ENCODE measurements at places on chromosomes 1 and 21.

GRCh38 chr21:34180407-34180806, 107.0 kb downstream of the MRPS6 start:
- no peaks in the 10 kb centered on the region for H3K27me3 ChIP-seq
- H3K27ac ChIP-seq: peak overlapping the region; percentile 91
- no peak overlapping the region for H3K4me3 ChIP-seq

- no peaks in the 10 kb centered on the region for H3K4me1 ChIP-seq
- H3K27ac ChIP-seq: no peak overlapping the region
- no peak for DNase-seq
- no peak overlapping the region for H3K4me3 ChIP-seq
- H3K36me3 ChIP-seq: no peaks in the 10 kb centered on the region
These were observed 175.0 kb downstream of the CTH start for GRCh38 chr1:70586046-70586445.

- DNase-seq: no peak
- no peaks in the 10 kb centered on the region for H3K27me3 ChIP-seq
- H3K4me3 ChIP-seq: no peak overlapping the region
- peaks cover 3% of the 10 kb centered on the region for H3K4me1 ChIP-seq
These were observed 26.3 kb downstream of the PCSK9 start for GRCh38 chr1:55065648-55066047.

DNA sequence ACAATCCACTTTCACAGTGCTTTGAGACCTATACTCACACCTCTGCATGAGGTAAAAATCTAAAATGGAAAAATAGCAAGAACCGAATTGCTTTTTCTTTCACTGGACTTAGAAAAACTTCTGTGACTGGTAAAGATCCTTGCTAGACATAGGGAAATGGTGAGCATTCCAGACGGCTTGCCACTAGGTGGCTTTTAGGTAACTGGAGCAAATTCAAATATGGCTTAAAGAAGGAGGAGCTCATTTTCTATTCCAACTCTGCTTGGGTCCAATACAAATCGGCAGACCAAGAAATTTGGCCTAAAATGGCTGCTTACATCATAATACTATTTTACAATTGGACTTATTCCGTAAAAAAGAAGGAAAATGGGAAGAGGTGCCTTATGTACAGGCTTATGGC, 977.9 kb downstream of the ADGRL2 start:
- no peaks in the 10 kb centered on the region for H3K27me3 ChIP-seq
- H3K36me3 ChIP-seq: no peaks in the 10 kb centered on the region
- DNase-seq: no peak
- no peak overlapping the region for H3K4me3 ChIP-seq
- no peak overlapping the region for H3K27ac ChIP-seq

- DNase-seq: no peak
- no peak overlapping the region for H3K27ac ChIP-seq
- H3K27me3 ChIP-seq: no peaks in the 10 kb centered on the region
- H3K36me3 ChIP-seq: no peaks in the 10 kb centered on the region
These were observed 96.0 kb upstream of the TNFSF4 start for GRCh38 chr1:173302890-173303829.

- H3K36me3 ChIP-seq: no peaks in the 10 kb centered on the region
- no peaks in the 10 kb centered on the region for H3K4me1 ChIP-seq
- no peaks in the 10 kb centered on the region for H3K27me3 ChIP-seq
These were observed 101.7 kb upstream of the PRMT6 start for GRCh38 chr1:106954661-106955229.

DNA sequence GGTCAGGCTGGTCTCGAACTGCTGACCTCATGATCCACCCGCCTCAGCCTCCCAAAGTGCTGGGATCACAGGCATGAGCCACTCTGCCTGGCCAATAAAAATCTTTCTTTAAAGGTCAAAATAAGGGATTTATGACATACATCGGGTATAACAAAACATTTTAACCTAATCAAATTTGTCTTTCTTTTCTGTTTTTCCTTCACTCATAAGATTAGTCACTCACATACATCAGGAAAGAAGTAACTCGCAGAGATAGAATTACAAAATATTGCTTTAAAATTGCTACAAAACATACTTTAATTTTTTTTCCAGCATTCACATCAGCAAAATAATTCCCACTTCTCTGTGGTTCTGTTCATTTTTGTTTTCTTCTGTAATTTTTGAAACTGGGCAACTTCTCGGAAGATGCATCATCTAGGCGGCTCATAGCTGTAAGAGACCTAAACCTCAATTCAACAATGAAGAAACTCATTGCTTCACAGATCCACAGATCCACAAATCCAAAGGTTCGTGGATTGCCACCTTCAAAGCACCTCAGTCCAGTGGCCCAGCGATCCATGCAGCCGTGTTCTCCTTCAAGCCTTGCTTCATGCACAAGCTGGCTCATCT, 39.7 kb downstream of the NEK2 start:
- no peaks in the 10 kb centered on the region for H3K36me3 ChIP-seq
- peaks cover 14% of the 10 kb centered on the region for H3K4me1 ChIP-seq
- H3K4me3 ChIP-seq: no peak overlapping the region
- no peak overlapping the region for H3K27ac ChIP-seq

- peak within 1 kb of the TSS; percentile 83 for H3K4me3 ChIP-seq
- peak within 1 kb of the TSS; percentile 80 for H3K27ac ChIP-seq
- no peaks in the 10 kb centered on the region for H3K27me3 ChIP-seq
- no peaks in the 10 kb centered on the region for H3K36me3 ChIP-seq
- peak; percentile 99 for DNase-seq
These were observed at the start of gene STX12 for GRCh38 chr1:27772932-27773825. Gene STX12 (plus strand): TSS chr1:27773219. CDS start chr1:27773308, 89 bp downstream.

GRCh38 chr1:206967096-206967849, 3.0 kb downstream of the FCAMR start:
- H3K4me1 ChIP-seq: peaks cover 3% of the 10 kb centered on the region
- H3K27ac ChIP-seq: peak overlapping the region; percentile 23
- no peaks in the 10 kb centered on the region for H3K36me3 ChIP-seq
- peak; percentile 47 for DNase-seq
- no peaks in the 10 kb centered on the region for H3K27me3 ChIP-seq
- H3K4me3 ChIP-seq: no peak overlapping the region

DNA sequence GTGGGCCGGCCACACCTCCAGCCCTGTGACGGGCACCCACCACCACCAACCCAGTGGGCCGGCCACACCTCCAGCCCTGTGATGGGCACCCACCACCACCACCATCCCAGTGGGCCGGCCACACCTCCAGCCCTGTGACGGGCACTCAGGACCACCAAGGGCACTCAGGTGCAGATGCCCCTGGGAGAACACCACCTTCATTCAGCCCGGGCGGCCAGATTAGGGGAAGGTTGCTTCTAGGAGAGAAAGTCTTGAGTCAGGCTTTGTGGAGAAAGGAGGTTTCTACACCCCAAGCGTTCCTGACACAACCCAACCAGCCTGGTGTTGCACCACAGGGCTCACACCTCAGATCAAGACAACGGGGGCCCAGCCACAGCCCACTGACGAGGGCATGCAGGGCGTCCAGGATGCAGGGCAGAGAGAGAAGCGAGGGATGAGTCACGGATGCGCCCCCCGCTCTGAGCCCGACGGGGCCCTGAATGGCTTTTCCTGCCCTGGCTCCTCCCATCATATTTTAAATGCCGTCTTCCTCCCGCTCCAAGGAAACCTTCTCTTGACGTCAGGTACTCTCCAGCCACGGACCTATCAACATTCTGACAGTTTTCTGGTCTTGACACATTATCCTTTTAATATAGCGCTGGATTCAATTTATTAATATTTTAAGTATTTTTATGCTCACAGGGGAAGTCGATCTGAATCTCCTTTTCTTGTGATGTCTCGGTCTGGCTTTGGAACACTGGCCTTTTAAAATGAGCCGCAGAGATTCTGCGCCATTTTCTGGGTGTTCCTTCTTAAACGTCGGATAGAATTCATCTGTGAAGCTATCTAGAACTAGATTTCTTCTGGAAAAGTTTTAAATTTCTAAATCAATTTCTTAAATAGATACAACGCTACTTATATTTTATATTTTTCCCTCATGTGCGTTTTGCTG, 631 bp upstream of the SPATC1L start:
- H3K36me3 ChIP-seq: no peaks in the 10 kb centered on the region
- peaks cover 12% of the 10 kb centered on the region for H3K4me1 ChIP-seq
- H3K4me3 ChIP-seq: peak overlapping the region; percentile 8
- no peaks in the 10 kb centered on the region for H3K27me3 ChIP-seq

- H3K36me3 ChIP-seq: no peaks in the 10 kb centered on the region
- no peak for DNase-seq
- H3K27me3 ChIP-seq: no peaks in the 10 kb centered on the region
- no peaks in the 10 kb centered on the region for H3K4me1 ChIP-seq
- H3K4me3 ChIP-seq: no peak overlapping the region
These were observed 28.3 kb upstream of the VASH2 start for GRCh38 chr1:212922016-212922415.

GRCh38 chr21:44529503-44530125, 10.4 kb downstream of the KRTAP10-1 start:
- no peaks in the 10 kb centered on the region for H3K27me3 ChIP-seq
- no peak overlapping the region for H3K4me3 ChIP-seq
- H3K4me1 ChIP-seq: no peaks in the 10 kb centered on the region
- DNase-seq: no peak

- no peaks in the 10 kb centered on the region for H3K36me3 ChIP-seq
- H3K27ac ChIP-seq: no peak overlapping the region
- no peak overlapping the region for H3K4me3 ChIP-seq
- no peaks in the 10 kb centered on the region for H3K27me3 ChIP-seq
- no peak for DNase-seq
These were observed 414.3 kb downstream of the AMY1C start for GRCh38 chr1:104163912-104164476.

GRCh38 chr1:48693674-48694320, 82.9 kb downstream of the BEND5 start:
- DNase-seq: no peak
- no peak overlapping the region for H3K4me3 ChIP-seq
- no peaks in the 10 kb centered on the region for H3K36me3 ChIP-seq
- no peaks in the 10 kb centered on the region for H3K4me1 ChIP-seq

DNA sequence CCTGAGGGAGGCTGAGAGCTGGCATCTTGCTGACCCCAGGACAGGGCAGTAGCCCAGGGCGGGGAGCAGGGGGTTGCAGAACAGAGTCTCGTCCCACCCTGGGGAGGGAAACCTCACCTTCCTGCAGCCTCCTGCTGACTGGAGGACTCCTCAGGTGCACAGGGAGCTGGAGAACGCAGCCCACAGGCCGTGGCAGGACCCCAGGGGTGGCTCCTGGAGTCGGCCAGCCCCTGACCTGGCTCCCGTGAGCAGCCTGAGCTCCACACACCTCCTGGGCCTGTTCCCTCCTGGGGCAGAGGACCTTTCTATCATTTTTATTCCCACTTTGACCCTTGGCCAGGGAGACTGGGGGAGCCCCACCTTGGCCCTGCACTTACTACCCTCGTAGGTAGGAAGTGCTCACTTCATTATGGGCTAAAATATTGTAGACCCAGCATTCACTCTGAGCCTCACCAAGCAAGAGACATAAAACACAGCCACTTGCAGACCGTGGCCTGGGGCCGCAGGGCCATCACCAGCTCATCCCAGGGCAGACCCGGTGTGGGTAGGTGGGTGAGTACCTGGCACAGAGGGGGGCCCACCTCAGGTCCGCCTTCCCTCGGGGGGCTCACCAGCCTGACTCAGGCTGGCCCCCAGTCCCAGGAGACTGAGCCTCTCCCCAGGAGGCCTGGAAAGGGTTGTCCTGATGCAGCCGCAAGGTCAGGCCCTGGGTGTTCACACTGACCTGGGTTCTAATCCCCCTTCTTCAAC, 287.3 kb upstream of the VAMP3 start:
- H3K4me1 ChIP-seq: peaks cover 5% of the 10 kb centered on the region
- DNase-seq: no peak
- no peaks in the 10 kb centered on the region for H3K27me3 ChIP-seq
- H3K36me3 ChIP-seq: no peaks in the 10 kb centered on the region
- no peak overlapping the region for H3K4me3 ChIP-seq

GRCh38 chr1:161085165-161085564, 4.2 kb downstream of the NECTIN4 start:
- H3K36me3 ChIP-seq: no peaks in the 10 kb centered on the region
- H3K27me3 ChIP-seq: no peaks in the 10 kb centered on the region
- H3K4me1 ChIP-seq: peaks cover 19% of the 10 kb centered on the region
- no peak overlapping the region for H3K27ac ChIP-seq
- DNase-seq: no peak
- H3K4me3 ChIP-seq: no peak overlapping the region

- no peak for DNase-seq
- no peak overlapping the region for H3K27ac ChIP-seq
- H3K27me3 ChIP-seq: no peaks in the 10 kb centered on the region
- H3K4me3 ChIP-seq: no peak overlapping the region
- H3K36me3 ChIP-seq: no peaks in the 10 kb centered on the region
- no peaks in the 10 kb centered on the region for H3K4me1 ChIP-seq
These were observed 45.8 kb upstream of the RCC2 start for GRCh38 chr1:17485281-17485680.

DNA sequence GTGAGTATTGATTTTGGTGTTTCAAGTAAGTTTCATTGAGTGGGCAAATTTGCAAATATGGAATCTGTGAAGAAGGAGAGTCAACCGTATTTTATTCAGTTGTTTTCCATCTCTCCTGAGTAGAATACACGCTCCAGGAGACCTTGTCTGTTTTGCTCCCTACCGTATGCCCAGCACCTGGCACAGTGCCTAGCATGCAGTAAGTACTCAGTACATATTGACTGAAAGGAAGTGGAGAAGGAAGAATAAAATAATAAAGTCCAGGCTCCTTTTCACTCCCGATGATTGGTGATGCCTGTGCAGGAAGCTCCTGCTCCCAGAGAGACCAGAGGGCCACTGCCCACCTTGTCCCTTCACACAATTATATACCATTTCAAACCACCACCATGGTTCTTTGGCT, 59.4 kb upstream of the NEK2 start:
- peak overlapping the region; percentile 82 for H3K27ac ChIP-seq
- no peaks in the 10 kb centered on the region for H3K27me3 ChIP-seq
- peak; percentile 87 for DNase-seq
- H3K4me1 ChIP-seq: peaks cover 21% of the 10 kb centered on the region
- H3K36me3 ChIP-seq: no peaks in the 10 kb centered on the region

DNA sequence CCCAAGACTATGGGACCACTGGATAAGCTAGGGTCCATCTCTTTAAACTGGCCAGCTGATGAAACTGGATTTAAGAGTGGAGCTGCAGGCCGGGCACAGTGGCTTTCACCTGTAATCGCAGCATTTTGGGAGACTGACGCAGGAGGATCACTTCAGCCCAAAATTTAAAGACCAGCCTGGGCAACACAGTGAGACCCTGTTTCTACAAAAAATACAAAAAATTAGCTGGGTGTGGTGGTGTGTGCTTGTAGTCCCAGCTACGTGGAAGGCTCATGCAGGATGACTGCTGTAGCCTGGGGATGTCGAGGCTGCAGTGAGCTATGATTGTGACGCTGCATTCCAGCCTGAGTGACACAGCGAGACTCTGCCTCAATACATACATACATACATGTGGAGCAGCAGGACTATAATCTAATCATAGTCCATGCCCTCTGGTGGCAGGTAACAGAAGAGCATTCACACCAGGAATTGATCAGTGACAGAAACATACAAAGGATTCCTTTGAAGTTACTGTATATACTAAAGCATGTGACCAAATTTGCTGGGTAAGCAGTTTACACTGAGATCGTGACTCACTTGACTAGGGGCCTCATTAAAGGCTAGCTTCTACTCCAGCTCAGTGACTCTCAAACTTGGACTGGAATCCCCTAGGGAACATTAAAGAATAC, 101.5 kb upstream of the SLFNL1 start:
- DNase-seq: no peak
- H3K4me3 ChIP-seq: no peak overlapping the region
- H3K4me1 ChIP-seq: no peaks in the 10 kb centered on the region
- H3K36me3 ChIP-seq: no peaks in the 10 kb centered on the region
